ENCODE measurements at places on chromosomes 2 and 18.

DNA sequence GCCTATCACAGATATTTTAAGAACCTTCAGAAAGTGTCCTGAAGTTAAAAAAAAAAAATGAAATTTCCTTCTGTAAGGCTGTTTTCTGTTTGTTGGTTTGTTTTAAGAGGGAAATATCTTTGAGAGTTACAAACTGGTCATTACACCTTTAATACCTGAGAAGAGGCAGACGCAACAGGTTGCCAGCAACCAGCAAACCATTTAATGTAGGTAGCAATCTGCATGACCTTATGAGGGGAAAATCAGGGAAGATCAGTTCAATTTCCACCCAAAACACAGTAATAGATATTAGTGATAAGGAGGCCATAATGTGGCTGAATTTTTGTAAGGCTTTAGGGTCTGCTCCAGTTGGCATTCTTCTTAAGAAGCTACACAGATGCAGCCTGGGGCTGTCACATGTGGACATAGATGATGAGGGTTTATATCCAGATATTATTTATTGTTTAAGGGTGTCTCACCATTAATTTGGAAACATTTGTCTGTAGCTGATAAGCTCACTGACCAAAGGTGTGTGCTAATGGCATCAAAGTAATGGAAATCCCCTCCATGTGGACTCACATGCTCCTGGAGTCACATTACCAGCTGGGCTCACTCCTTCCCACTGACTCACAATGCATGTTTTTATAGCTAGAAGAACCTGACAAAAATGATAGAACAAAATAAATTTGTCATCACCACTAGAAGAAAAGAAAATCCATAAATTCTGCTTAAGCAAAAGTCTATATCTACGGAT is 83.5 kb upstream of the DTNA start:
- DNase-seq, result no peak

- no peak for DNase-seq
Observed at GRCh38 chr2:100451734-100452133, 18.5 kb upstream of the NMS start.

- no peak for DNase-seq
Observed at GRCh38 chr2:170157025-170157684, 20.8 kb upstream of the MYO3B start.

DNA sequence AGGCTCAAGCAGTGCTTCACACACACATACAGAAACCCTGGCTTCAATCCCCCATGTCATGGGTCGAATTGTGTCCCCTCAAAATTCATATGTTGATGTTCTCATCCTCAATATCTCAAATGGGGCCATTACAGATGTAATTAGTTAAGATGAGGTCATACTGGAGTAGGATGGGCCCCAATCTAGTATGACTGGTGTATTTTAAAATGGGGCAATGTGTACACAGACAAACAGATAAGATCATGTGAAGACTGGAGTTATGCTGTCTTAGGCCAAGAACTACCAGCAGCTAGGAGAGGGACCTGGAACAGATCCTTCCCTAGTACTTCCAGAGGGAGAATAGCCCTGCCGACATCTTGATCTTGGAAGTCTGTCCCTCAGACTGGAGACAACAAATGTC is 167.7 kb downstream of the MYO3B start:
- DNase-seq, result no peak

- DNase-seq, result no peak
Observed at GRCh38 chr2:168239281-168239680, 8.1 kb downstream of the STK39 start.

GRCh38 chr2:27752551-27753237 is 18.8 kb upstream of the MRPL33 start:
- no peak for DNase-seq

DNA sequence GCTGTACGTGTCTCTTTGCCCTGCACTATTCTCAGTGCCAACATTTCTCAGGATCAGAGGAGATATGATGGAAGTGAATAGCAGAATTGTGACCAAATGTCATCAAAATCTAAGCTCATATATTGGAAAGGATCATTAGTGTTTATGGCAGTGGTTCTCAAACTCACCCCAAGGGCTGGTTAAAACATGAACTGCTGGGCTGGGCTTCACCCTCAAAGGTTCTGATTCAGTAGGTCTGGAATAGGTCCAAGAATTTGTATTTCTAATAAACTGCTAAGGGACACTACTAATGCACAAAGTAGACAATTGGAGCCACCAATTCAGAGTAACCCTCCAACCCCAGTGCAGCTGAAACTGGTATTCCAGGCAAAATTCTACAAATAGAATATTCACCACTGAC is 317.9 kb upstream of the UBE2E3 start:
- no peak for DNase-seq

- no peak for DNase-seq
Observed at GRCh38 chr18:46899274-46899948, 17.9 kb downstream of the PIAS2 start.

- DNase-seq, result no peak
Observed at GRCh38 chr2:98438190-98439133, 6.2 kb upstream of the INPP4A start.

- peak; percentile 29 for DNase-seq
Observed at GRCh38 chr2:65128297-65129190, 1.4 kb downstream of the RAB1A start.

DNA sequence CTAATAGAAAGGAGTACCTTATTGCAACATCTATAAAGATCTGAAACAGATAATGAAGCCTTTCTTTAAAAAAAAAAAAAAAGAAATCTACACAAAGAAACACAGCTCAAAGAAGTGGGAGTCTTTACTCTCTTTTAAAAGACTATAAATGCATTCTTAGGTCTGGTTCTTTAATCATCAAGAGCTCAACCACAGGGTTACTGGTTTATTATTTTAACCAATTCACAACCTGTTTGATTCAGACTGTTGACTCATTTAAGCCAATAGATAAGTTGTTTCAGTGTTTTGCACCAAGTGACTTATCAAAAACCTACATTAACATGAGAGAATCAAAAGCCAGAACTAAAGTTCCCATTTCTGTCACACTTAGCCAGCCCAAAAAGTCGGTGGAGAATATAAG is 93.1 kb downstream of the TCF4 start:
- DNase-seq, result no peak

DNA sequence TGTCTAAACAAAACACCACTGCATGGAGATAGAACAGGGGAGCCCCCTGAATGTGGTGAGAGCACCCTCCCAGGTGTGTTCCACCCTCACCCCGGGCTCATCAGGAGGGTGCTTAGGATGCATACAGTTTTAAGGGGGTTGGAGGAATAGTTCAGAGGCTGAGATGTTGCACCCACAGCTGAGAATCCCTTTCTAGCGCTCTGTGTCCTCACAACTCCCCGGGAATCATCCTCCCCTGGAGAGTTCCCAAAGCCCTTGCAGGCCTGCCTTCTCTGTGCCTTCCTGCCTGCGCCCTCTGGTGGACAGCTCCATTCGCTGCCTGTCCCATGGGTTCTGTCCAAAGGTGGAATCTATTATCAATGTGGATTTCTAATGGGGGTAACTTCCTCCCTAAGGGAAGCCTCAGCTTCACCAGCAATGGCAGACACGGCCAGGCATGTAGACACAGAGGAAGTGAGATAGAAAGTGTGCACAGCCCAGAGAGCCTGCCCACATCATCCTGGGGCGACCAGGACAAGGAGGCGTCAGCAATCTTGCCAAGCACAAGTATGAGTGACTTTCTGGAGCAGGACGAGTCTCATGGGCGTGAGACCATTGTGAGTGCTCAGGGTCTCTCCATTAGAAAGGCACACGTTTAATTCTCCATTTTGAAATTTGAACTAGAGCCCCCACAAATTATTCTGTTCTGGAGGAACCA is 1.2 kb upstream of the UGT1A5 start:
- peak; percentile 30 for DNase-seq

- no peak for DNase-seq
Observed at GRCh38 chr18:63963615-63964256, 6.1 kb upstream of the SERPINB8 start.

- DNase-seq, result peak; percentile 37
Observed at GRCh38 chr18:5620289-5620688, 76.5 kb upstream of the EPB41L3 start.

DNA sequence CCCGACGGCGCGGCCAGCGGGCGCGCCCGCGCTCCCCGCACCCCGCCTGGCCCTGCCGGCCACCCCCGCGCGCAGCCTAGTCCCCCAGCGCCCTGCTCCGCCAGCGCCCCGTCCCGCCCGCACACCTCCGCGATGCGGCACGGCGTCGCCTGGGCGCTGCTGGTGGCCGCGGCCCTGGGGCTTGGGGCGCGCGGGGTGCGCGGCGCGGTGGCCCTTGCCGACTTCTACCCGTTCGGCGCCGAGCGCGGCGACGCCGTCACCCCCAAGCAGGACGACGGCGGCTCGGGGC is 232 bp downstream of the SNED1 start:
- no peak for DNase-seq

GRCh38 chr18:6013171-6013810 is 118.0 kb upstream of the TMEM200C start:
- DNase-seq, result no peak

DNA sequence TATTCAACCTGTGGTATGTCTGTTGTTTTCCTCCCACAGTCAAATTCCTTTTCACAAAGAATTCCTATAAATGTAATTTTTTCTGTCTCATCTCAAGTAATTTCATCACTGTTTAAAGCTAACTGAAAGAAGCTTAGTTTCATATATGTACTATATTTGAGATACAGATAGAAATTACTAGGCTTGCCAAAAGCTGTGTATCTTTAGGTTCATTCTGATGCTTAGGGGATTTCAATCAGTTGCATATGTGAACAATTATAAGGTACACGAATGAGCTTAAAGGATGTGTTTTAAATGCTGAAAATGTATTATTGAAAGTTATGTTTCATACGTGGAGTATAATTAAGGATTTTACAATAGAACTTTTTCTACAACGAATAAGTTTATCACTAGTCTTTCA is 59.2 kb upstream of the DSG1 start:
- no peak for DNase-seq

GRCh38 chr18:54805571-54806334 is 22.5 kb upstream of the RAB27B start:
- DNase-seq, result peak; percentile 54

- DNase-seq, result no peak
Observed at GRCh38 chr2:195848119-195848899, 191.3 kb downstream of the SLC39A10 start.

- DNase-seq, result no peak
Observed at GRCh38 chr2:46716927-46717326, 198.7 kb downstream of the MCFD2 start.

- peak; percentile 100 for DNase-seq
Observed at GRCh38 chr2:207238831-207239701, 73.3 kb upstream of the KLF7 start.

DNA sequence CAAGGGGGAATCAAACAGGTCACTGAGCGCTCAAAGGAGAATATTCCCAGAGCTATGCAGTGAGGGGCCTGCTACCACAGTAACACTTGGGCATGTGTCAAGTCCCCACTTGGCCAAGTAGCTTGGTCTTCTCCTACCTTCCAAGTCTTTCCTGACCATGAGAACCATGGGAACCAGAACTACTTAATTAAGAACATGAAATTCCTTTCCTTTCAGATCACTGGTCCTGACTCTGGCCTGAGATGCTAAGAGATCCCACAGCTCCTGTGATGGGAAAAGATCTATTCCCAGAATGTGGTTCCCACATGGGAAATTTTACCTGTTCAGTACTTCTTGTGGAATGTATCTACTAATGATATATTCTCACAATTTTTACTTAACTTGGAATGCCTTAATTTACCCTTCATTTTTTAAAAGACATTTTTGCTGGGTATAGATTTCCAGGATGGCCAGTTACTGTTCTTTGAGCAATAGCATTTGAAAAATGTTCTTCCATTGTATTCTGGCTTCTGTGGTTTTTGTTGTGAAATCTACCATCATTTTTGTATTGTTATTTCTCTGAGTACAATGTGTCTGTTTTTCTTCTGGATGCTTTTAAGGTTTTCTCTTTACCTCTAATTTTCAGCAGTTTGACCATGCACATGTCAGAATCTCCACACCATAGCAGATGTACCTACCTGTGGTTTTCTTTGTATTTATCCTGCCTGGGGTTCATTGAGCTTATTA is 37.9 kb downstream of the KCNIP3 start:
- no peak for DNase-seq

GRCh38 chr18:62347089-62347506 is 22.0 kb downstream of the TNFRSF11A start:
- DNase-seq, result no peak
